ENCODE measurements at places on chromosomes 2 and 18.

- no peak for DNase-seq
Observed at GRCh38 chr2:27489118-27489497, 435 bp downstream of the IFT172 start.

- DNase-seq, result no peak
Observed at GRCh38 chr18:37289423-37289822, 276.2 kb downstream of the CELF4 start.

GRCh38 chr18:29062921-29063320 is 886.0 kb upstream of the CDH2 start:
- no peak for DNase-seq

DNA sequence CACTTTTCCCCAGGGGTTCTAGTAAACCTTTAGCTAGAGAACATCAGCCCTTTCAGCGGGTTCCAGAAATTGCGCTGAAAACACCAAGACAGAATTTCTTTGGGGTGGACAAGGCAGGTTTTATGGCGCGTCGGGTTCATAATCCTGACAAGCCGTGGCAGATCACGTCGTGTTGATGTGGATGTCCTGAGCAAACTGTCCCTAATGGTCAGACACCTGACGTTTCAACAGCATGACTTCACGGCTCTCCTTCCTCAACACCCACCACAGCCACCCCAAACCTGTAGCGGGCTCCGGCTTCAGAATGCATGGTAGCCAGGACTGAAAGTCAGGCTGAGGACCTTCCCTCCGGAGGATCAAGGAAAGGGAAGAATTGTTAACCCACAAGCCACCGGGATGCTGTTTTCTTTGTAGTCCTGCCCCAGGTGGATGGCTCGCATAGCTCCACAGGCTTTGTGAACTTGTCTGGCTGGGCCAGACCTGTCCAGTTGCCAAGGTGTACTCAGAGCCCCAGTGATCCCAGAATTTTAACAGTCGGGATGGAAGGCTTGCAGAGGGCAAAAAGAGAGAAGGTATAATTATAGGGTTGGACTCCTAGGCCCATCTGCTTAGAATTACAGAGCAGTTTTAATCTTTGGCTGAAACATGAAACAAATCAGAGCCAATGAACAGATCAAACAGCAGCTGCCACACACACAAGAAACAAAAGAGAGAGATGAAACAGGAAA is 1.5 kb downstream of the APCDD1 start:
- no peak for DNase-seq

DNA sequence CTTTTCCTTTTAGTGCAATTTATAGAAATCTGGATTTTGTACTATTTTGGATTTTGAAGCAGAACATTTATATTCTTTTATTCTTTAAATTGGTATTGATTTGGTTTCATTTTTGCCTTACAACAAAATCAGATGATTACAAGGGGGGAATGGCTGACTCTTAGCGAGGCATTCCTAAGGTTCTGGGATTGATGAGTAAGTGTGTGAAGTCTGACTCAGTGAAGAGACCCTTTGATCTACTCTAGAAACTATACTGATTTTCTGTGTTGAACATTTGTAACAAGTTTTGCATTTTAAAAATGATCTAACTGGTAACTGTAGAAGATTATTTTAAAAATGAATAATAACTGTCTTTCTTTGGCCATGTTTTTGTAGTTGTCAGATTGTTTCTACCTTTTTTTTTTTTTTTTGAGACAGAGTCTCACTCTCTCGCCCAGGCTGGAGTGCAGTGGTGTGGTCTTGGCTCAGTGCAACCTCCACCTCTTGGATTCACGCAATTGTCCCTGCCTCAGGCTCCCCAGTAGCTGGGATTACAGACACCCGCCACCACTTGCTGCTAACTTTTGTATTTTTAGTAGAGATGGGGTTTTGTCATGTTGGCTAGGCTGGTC is 48.7 kb downstream of the TTC39C start:
- no peak for DNase-seq

DNA sequence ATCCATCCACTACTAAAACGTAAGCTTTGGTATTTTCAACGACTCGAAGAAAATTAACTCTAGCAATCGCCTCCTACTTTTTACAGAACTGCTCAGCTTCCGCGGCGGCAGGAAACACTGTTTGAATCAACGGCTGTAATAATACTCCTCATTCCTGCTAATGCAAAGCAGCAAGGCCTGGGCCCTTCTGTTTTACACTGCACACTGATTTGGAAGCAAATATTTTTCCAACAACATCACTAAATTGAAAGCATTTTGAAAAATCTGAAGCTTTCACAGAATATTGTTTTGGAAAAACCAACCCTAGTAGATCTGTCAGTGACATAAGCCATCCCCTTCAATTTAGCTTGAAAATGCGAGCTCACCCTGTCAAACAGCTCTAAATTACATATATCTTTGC is 261.2 kb downstream of the TXNL1 start:
- DNase-seq, result no peak
